Foreskin melanocyte (primary cell): ENCODE measurements at places on chromosomes 6 and 20.
A peak's percentile ranks its signal among the peaks of the same experiment; 100 is the strongest.

DNA sequence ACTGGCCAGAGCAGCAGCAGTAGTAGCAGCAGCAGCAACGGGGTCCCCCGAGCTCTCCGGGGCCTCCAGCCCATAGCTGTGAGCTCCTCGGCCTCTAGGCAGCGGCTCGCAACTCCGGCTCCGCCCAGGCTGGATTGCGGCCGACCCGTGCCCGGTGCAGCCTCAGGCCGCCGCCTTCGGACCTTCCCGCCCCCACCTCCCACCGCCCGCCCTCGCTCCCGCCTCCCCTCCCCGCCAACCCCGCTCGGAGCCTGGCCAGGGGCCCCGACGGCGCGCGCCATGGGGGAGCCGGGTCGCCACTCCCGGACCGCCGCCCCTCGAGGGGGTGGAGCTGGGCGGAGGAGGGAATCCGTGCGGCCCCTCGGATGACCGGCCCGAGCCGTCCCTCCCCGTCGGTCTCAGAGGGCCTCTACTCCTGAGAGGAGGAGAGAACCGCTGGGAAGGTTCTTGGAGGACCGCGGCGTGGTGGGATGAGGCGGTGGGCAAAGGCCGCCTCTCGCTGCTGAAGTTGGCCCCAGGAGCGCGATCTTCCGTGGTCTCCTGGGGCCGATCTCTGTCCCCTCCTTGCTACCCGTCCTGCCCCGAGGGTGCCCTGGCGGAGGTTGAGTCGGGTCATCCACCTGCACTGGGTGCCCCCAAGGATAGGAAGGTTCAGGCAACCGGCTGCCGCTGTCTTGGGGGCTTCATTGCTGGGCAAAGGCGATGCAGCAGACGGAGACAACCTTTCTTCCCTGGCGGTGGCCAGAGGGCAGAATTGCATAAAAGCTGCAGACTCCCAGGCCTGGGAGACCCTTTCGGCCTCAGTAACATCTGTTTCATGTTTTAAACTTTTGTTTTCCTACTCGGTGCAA lies at the start of gene ADAM33:
TSS of gene ADAM33 (minus strand) at position 80 of the 851 bp plus-strand sequence. CDS start at position 74, 6 bp downstream.
- DNase-seq = no peak

DNA sequence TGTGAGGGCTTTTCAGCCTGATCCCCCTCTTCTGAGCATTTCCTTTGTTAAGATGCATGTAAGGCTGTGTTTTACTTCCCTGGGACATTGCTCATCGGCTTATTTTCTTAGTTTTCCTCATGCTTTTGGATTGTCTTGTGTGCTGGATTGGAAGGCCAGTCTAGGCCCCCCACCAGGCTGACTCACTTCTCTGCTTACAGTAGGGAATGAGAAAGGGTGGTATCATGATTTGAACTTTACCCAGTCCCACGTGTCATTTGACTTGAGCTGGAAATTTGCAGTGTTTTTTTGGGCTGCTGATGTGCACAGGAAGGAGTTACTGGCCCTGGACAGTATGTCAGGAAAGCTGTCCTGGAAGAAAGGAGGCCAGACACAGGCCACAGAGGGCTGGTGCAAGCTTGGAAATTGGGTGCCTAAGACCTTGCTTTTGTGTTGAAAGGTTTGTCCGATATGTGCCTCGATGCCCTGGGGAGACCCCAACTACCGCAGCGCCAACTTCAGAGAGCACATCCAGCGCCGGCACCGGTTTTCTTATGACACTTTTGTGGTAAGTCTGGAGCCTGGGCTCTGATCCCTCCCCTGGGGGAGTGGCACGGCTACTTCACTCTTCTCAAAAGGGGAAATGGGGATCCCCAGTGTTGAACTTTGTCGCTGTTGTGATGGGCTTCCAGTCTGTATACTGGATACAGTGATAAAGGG lies 12.8 kb downstream of the RNF114 start:
- DNase-seq = no peak

DNA sequence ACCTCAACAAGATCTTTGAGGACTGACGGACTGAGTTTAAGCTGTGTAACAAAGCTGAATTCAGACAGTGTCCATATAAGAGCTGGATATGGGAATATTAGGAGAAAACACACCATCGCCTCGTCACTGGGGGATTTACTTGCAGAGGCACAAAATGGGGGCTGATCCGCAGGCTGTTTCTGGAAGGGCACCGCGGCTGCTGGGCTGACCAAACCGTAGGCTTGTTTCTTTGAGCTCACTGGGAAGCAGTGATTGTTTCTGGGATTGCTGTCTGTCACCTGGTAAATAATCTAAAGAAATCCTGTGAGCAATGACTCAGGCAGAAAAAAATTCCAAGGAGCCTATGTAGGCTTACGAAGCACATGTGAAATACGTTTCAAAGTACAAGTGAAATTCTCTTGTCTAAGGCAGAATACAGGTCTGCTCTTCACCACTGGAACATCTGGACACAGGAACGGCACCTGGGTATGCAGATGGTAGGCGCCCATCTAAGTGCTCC lies 63.9 kb upstream of the MPC1 start:
- no peak for DNase-seq

GRCh38 chr6:8881663-8882062 lies 446.3 kb upstream of the SLC35B3 start:
- DNase-seq = no peak

GRCh38 chr6:45387236-45387635 lies 9.5 kb upstream of the SUPT3H start:
- DNase-seq = no peak

DNA sequence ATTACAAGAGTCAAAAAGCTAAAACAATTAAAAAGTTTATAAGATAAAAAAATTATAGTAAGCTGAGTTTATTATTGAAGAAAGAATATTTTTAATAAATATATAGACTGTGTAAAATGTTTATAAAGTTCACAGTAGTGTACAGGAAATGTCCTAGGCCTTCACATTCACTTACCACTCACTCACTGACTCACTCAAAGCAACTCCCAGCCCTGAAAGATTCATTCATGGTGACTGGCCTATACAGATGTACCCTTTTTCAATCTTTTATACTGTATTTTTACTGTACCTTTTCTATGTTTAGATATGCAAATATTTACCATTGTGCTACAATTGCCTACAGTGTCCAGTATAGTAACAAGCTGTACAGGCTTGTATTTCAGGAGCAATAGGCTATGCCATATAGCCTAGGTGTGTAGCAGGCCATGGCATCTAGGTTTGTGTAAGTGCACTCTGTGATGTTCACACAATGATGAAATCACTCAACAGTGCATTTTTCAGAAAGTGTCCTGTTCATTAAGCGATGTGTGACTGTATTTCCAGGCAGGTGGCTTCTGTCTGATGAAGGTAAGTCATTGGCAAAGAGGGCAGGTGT lies 130.2 kb downstream of the BTBD3 start:
- DNase-seq = no peak

GRCh38 chr6:108170332-108171290 lies 4.8 kb downstream of the NR2E1 start:
- no peak for DNase-seq

- no peak for DNase-seq
Observed at GRCh38 chr6:75993236-75994162, 79.0 kb downstream of the IMPG1 start.

- DNase-seq = no peak
Observed at GRCh38 chr6:22308939-22309338, 12.1 kb upstream of the PRL start.

DNA sequence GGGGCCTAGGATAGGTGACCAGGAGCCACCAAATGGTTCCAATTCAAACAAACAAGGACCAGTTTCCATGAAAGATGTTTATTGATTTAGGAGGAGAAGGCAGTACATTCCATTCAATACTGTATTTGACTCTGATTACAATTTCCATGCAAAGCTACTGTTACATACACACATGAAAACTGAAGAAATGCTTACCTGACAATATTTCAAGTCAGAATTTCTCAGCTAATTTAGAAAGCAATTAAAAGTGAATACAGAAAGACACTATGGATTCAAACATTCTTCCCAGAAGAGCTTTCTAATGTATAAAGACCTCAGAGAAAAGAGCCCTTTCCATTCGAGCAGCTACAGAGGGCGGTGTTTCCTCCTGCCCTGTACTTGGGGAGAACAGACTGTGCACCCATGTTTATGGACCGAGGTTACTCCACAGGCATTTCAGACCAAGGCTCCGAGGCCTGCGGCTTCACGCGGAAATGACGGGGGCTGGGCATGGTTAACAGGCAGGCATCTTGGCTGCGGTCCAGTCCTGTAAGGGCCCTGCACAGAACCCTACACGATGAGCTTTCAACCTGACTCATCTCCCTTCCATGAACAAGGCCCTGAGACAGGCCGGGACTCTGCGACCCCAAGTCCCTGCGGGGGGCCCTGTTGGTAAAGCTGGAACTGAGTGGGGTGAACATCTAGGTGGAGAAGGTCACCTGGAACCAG lies 25.7 kb upstream of the TCFL5 start:
- DNase-seq = peak; percentile 71

GRCh38 chr20:8246153-8246552 lies 114.1 kb downstream of the PLCB1 start:
- DNase-seq = no peak

- DNase-seq = no peak
Observed at GRCh38 chr6:145608850-145609249, 126.5 kb downstream of the EPM2A start.

- DNase-seq = no peak
Observed at GRCh38 chr20:18428490-18429173, 38.2 kb downstream of the DZANK1 start.

GRCh38 chr6:42453654-42454427 lies 2.1 kb upstream of the TRERF1 start:
- DNase-seq = no peak

GRCh38 chr6:167485186-167485978 lies 160.5 kb downstream of the TTLL2 start:
- DNase-seq = peak; percentile 58

DNA sequence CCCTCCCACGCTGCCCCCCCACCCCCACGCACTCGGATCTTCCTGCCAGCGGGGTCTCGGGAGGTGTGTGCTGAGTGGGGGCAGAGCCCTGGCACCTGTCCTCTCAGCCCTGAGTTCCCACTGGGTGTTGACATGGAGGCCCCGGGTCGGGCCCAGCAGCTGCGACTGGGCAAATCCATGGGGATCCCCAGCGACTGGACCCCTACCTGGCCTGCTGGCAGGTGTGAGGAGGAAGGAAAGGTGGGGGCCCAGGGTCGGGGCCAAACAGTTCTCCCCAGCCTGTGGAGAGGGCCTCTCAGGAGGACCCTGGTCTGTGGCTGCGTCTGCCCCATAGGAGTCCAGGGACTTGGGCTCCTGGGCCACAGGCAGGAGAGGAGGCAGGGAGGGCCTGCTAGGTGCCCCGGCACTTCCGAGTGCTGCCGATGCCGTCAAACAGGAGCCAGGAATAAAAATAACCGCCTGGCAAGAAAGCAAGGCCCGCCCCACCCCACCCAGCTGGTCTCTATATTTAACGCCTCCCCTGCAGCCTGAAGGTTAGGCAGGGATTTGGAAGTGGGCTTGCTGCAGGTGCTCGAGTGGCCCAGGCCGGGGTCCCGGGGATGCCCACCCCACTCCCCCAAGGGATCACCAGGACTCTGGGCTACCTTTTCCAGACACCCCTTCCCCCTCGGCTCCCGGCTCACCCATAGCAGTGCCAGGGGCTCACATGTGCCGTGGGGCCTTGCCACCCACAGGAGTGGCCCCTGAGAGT lies 1.4 kb upstream of the EEF1A2 start:
- no peak for DNase-seq

GRCh38 chr6:88913471-88913870 lies 49.9 kb downstream of the RNGTT start:
- no peak for DNase-seq
